ENCODE measurements at places on chromosomes 2 and 18. TPM values are rescaled to one million over a fixed set of nuclear protein-coding genes. Genes with fewer than 3 reads are reported as not detected.

DNA sequence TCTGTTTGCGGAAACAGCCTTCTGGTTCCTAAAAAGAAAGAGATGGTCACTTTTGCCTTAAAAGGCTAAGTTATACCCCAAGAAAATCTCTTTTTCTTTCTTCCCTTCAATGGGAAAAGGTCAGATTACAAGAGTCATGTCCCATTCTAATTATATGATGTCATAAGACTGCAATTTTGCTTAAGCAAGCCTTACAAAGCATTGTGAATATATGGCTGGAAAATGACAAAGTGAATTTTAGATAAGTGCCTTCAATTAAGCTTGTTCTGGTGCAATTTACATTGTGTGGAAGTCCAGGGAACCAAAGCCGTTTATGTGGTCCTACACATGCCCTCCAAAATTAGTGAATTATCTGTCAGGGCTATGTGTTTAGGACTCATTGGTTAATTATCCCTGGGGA is 7.6 kb upstream of the BMP10 start:
- no peak overlapping the region for H3K4me3 ChIP-seq
- peaks cover 7% of the 10 kb centered on the region for H3K4me1 ChIP-seq
- H3K36me3 ChIP-seq: no peaks in the 10 kb centered on the region
- no peak overlapping the region for H3K27ac ChIP-seq
- no peak for DNase-seq
- peaks cover 8% of the 10 kb centered on the region for H3K27me3 ChIP-seq

DNA sequence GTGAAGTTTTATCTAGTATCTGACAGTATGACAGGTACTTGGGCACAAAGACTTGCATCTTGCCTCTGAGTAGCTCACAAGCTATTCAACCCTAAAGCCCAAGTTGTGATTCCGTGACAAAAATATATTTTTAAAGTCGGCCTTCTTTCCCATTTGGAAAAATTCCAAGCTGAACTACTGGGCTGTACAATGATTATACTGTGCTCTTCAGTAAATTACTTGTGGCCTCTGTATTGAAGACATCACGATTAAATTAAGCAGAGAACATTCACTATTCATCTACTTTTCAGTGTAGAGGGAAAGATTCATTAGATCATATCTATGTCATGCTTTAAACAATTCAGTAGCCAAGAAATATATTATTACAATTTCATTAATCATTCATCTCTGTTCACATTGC is 282.2 kb downstream of the CDH2 start:
- no peaks in the 10 kb centered on the region for H3K27me3 ChIP-seq
- no peaks in the 10 kb centered on the region for H3K36me3 ChIP-seq
- H3K4me1 ChIP-seq: no peaks in the 10 kb centered on the region
- no peak for DNase-seq
- no peak overlapping the region for H3K27ac ChIP-seq

- H3K27me3 ChIP-seq: peaks cover 7% of the 10 kb centered on the region
- no peak for DNase-seq
- H3K4me3 ChIP-seq: no peak overlapping the region
- no peak overlapping the region for H3K27ac ChIP-seq
- H3K36me3 ChIP-seq: no peaks in the 10 kb centered on the region
- H3K4me1 ChIP-seq: no peaks in the 10 kb centered on the region
Observed at GRCh38 chr2:227759411-227760118, 13.9 kb downstream of the SCYGR8 start.

DSG1 gene
- total RNA-seq: not detected

CNGA3 gene
- total RNA-seq: not detected

POTEF gene
- total RNA-seq: not detected

GRCh38 chr2:219218217-219218731 is 484 bp downstream of the ABCB6 start:
- H3K4me3 ChIP-seq: peak overlapping the region; percentile 87
- no peaks in the 10 kb centered on the region for H3K27me3 ChIP-seq
- H3K27ac ChIP-seq: peak overlapping the region; percentile 80
- DNase-seq: peak; percentile 47
- peaks cover 25% of the 10 kb centered on the region for H3K36me3 ChIP-seq

LCT gene
- 0.31 TPM for total RNA-seq

DNA sequence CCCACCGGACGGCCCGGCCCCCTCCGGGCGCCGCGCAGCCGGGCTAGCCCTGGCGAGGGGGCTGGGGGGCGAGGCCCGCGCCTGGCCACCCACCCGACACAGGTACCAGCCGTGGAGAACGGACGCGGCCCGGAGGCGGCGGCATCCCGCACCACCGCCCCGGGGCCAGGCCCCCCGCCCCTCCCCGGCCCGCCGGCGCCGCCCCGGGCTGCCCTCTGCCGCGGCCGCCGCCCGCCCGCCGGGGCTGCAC is 405 bp downstream of the SOS1 start:
- no peak overlapping the region for H3K27ac ChIP-seq
- peaks cover 47% of the 10 kb centered on the region for H3K4me1 ChIP-seq
- H3K27me3 ChIP-seq: no peaks in the 10 kb centered on the region

- H3K4me3 ChIP-seq: no peak overlapping the region
- H3K27me3 ChIP-seq: no peaks in the 10 kb centered on the region
- no peaks in the 10 kb centered on the region for H3K36me3 ChIP-seq
- peaks cover 37% of the 10 kb centered on the region for H3K4me1 ChIP-seq
- no peak for DNase-seq
- H3K27ac ChIP-seq: peak overlapping the region; percentile 40
Observed at GRCh38 chr18:76456018-76456750, 38.9 kb downstream of the ZNF516 start.

DNA sequence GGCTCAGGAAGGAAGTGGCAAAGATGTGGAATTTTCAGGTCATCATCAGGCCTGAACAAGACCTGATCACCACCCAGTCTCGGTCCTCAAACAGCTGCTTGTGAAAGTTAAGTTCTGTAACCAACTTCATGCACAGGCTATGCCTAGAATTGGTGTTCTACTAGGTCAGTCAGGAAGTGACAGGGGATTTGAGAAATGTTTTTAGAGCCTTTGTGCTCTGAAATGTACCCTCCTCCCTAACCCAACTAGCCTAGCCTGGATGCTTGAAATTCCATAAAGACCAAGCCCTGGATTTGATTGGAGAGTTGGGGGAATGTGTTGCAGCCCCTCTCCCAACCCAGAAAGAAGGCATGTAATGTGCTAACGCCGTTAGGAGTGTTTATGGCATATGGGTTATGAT is 63.3 kb downstream of the TGOLN2 start:
- H3K4me3 ChIP-seq: no peak overlapping the region
- peaks cover 3% of the 10 kb centered on the region for H3K4me1 ChIP-seq
- no peaks in the 10 kb centered on the region for H3K27me3 ChIP-seq
- DNase-seq: no peak
- H3K36me3 ChIP-seq: no peaks in the 10 kb centered on the region

DNA sequence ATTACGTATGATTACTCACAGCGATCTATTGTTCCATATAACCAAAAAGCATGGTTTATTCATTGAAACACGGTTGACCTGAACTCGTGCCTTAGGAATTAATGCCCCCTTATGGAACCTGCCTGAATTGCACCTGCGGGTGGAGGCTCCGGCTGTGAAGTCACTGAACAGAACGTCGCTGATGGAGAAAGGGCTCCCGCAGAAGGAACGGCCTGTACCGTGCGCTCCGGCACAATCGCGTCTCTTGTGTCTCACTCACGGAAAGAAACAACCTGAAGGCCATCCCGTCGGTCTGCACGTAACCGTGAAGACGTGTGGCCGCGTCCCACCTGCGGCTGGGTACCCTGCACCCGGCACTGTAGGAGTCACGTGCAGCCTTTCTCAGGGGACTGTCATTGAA is 133.1 kb downstream of the NFATC1 start:
- H3K4me1 ChIP-seq: peaks cover 19% of the 10 kb centered on the region
- peaks cover 21% of the 10 kb centered on the region for H3K36me3 ChIP-seq
- H3K4me3 ChIP-seq: no peak overlapping the region
- peak; percentile 73 for DNase-seq
- H3K27ac ChIP-seq: no peak overlapping the region

All from activated naive CD8-positive, alpha-beta T cell treated with anti-CD3 and anti-CD28 coated beads for 36 hours (primary cell).